Fibroblast of skin of right quadriceps (primary cell): ENCODE measurements at places on chromosomes 3 and 15.

DNA sequence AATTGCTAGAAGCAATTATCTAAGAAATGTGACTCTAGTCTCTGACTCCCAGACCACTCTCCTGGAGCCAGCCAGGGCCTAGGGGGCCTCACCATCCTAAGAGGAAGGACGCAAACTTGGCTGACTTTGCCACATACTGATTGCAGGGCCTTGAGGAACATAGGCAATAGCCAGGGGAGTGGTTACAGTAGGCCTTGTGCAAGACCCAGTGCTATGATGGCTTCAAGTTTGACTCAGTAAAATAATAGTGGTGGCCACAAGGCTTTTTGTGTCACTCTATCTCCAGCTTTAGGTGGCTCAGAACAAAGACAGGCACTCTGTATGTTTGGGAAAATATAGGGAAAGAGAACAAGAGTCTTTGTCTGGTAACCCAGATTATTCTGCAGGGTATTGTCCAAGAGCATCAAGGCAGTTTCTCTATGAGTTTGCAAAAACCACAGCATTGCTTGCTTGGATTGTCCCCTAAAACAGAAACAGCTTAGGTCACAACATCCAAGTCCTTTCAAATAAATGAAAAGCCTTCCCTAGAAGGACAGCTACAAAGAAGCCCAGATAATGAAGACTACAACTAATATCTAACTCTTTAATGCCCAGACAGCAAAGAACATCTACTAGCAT, 631.5 kb downstream of the PYDC2 start:
- DNase-seq, result no peak

DNA sequence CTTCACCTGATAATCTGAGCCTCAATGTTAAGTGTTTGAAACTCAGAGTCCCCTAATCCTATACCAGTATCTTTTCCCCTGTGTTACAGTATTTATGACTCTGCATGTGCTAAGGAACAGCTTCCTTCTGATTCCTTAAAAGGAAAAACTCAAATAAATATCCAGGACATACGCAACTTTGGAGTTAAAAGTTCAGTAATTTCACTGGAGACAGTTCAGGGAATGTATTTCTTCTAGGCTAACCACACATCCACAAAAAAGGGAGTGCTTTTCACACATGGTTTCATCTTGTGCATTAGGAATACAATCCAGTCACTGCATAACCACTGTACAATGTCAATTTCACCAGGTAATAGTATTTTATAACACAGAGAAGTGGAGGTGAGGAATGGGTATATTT, 31.0 kb downstream of the PGBD4 start:
- DNase-seq, result peak; percentile 14

DNA sequence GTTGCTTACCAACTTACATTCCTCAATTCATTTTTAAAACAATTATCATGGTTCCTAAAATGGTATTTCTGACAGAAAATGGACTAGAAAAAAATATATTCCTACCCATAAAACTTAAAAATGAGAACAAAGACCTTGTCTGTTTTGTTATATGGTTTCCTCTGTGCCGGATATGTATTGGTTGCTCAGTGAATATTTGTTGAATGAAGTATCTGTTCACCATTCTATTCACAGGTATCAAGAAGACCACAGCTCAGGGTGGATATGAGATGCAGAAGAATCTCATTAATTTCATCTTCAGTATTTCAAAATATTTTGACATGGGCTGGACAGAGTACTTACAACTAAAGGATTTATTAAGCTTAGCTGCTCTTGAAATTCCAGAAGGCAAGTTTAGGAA, 58.1 kb downstream of the TUSC7 start:
- no peak for DNase-seq

DNA sequence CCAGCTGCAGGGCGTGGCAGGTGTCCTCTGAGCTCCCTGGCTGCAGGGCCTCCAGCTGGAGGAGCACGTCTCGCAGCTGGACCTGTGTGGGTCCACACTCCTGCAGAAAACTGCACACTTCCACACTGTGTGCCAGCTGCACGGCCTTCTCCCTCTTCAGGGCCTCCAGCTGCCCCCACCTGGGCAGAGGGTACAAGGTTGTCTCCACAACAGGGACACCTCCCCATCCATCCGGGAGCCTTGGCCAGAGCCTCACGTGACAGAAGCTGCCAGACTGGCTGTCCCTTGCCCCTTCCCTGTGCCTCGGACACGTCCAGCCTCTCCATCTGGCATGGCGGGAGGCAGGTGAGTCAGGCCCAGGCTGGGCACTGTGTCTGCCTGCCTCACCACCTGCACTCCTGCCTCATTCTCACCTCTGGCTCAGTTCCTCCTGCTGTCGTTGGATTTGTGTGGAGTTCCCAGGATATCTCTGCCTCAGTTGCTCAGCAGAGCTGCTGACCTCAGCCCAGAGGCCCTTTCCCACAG, 14.5 kb downstream of the SPTBN5 start:
- DNase-seq, result no peak

- peak; percentile 98 for DNase-seq
These were observed 42.0 kb upstream of the CFAP161 start for GRCh38 chr15:81091889-81092558.

GRCh38 chr3:184343200-184343876, 5.9 kb downstream of the FAM131A start:
- no peak for DNase-seq

- no peak for DNase-seq
These were observed 11.9 kb downstream of the ARRDC4 start for GRCh38 chr15:97972366-97972765.

DNA sequence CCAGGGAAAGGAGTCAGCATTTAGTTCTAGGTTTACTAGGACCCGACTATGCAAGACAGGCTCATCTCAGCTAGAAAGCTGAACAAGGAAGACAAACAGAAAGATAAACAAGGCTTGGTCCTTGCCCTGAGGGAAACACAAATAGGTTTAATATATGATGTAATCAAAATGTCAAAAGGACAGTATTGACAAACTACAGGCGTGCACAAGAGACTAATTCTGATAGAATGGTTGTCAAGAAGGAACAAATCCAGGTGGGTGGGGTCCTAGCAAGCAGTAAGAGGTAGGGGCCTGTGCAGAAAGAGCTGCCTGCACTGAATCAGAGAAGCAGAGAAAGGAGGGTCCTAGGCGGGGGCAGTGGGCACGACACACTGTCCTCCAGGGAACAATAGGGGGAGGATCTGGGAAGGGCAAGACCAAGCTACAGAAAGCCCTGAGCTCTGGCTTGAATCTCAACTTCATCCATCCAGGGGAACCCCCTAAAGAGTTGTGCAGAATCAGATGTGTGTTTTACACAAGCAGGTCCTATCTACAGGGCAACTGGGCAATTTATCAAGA, 23.4 kb downstream of the RFTN1 start:
- DNase-seq, result no peak

- DNase-seq, result peak; percentile 5
These were observed 6.1 kb downstream of the ATG3 start for GRCh38 chr3:112555535-112556170.

- no peak for DNase-seq
These were observed 211.7 kb downstream of the MBNL1 start for GRCh38 chr3:152480282-152480953.

GRCh38 chr3:142148044-142148791, 1.1 kb downstream of the TFDP2 start:
- DNase-seq, result peak; percentile 4

GRCh38 chr15:43067717-43068461, 37.9 kb downstream of the UBR1 start:
- peak; percentile 66 for DNase-seq

DNA sequence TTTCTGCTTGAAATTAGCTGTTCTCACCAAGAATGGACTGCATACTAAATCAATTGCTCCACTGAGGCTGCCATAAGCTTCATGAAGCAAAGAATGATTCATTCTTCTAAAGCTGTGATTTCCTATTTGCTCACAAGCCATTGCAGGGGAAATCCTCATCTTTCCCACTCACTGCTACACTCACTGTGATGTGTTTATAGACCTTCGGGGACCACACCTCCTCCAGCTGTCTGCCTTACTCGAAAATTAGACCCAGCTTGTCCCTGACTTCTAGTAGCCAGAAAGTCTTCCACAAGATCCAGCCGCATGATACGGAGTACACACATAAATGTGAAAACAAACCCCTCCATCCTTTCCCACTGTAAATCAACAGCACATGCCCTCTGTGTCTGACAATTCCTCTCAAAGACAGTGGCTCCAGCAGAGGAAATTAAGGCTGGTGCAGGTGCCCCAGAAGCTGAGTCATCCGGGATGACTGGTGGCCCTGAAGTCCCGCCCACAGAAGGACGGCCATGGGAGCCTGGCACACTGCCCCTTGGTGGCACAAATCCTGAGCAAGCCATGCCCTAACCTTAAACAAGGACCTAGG, 172.0 kb downstream of the STT3B start:
- peak; percentile 77 for DNase-seq

- DNase-seq, result peak; percentile 7
These were observed 702 bp downstream of the TBC1D23 start for GRCh38 chr3:100261485-100261903.

DNA sequence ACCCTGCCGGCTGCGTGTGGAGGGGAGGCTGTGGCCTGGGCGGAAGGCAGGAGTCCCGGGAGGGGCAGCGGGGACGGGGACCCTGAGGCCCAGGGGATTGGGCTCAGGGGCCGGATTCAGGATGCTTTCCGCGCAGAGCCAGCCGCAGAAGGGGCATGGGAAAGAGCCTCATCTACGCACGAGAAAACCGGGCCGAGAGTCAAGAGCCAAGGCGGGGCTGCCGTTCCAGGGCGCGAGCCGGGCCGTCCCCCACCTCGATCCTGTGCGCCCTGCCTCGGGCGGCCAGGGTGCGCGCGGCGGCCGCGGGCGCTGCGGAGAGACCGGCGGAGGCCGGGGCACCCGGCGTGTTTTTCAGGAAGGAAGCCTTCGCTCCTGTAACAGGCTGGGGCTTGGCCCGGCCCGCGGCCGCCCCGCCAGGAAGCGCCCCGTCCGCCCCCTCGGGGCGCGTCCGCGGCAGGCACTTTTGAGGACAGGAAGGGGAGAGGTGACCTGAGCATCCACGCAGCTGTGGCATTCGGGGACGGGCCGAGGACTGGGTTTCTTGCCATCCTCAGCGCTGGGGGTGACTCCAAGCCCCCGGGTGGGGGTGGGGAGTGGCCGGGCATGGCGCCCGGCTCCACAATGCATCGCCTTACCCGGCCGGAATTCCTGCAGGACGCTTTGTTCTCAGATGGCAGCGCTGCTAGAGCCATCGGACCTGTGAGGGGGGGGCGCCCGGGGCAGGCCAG, 62.3 kb upstream of the GATA2 start:
- DNase-seq, result no peak

- DNase-seq, result no peak
These were observed 620 bp upstream of the ANP32A start for GRCh38 chr15:68821190-68821840.

DNA sequence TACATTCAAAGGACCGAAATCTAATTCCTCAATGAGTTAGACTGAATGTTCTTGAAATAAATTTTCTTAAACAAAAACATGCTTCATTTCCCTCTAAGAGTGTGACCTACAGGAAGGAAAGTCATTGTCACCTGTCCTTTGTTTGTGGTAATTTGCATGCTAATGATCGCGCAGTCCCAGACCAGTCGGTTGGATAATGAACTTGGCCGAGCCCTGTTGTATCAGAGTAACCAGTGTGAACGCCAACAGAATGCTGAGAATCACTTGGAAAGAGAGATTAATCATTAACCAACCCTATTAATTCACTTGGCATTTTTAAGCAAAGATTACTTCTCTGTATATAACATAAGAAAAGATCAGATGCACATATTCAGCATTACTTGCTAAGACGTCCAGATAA, 8.1 kb upstream of the ARNT2 start:
- DNase-seq, result no peak

DNA sequence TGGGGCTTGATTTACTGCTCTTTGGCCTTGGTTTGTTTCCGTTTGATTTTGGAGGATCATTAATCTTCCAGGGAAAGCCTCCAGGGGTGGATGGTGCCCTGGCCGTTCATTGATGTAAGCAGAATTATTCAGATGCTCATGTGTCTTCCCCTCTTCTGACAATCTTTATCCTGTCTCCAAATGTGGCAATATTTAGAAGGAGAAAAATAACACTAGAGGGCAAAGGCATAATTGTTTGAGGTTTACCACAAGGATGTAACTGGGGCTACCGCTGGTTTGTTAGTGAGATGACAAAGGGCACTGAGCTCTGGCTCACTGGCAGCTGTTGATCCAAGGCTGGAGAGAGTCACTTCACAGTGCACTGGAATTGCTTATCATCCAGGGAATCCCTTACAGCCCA, 18.2 kb upstream of the PLCL2 start:
- peak; percentile 76 for DNase-seq

DNA sequence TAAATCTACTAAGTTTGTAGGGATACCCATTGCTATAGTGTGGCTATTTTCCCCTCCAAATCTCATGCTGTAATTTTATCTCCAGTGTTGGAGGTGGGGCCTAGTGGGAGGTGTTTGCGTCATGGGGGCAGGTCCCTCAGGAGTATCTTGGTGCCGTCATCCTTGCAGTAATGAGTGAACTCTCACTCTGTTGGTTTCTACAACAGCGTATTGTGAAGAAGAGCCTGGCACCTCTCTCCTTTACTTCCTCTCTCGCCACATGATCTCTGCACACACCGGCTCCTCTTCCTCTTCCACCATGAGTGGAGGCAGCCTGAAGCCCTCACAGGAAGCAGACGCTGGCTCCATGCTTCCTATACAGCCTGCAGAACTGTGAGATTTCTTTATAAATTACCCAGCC, 34.0 kb upstream of the TRPM1 start:
- no peak for DNase-seq

GRCh38 chr3:138818185-138818860, 16.4 kb downstream of the PIK3CB start:
- no peak for DNase-seq

- no peak for DNase-seq
These were observed 43.8 kb downstream of the PLCL2 start for GRCh38 chr3:16928386-16929132.

DNA sequence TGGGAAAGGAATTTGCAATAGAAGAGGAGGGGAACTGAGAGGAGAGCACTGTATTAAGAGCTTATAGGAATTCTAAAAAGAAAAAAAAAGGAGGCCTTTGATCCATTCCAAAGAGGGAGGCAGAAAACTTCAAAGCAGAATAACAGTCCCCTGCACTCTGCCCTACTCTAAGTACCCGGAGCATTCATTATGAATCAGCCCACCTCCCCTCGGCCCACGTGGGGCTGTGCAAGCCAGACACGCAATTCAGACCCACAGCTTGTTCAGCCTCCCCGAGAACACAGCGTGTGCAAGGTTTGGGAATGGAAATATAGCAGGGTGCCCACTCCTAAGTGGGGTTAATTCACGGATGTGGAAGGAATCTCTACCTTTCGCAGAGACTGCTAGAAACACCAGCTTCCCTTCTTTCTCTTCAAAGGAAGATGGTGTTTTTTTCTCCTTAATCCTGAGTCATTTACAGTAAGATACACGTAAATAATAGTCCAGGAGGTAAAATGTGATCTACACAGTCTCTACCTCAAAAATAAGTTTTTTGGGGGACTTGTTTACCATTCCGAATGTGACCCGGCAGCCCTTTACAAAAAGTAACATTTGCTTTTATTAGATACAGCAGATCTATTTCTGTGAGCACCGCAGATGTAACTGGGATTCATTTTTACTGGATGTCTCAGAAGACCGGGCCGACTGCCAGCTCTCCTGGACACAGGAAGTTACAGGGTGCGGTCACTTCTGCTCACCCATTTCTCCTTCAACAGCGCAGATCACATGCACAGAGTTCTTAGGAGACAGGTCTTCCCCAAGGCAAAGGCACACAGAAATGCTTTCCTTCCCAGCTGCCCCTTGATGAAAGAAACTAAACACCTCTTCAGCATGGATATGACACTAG, 768.5 kb upstream of the CFAP20DC start:
- peak; percentile 96 for DNase-seq
